ENCODE measurements at places on chromosomes 16 and 17.

DNA sequence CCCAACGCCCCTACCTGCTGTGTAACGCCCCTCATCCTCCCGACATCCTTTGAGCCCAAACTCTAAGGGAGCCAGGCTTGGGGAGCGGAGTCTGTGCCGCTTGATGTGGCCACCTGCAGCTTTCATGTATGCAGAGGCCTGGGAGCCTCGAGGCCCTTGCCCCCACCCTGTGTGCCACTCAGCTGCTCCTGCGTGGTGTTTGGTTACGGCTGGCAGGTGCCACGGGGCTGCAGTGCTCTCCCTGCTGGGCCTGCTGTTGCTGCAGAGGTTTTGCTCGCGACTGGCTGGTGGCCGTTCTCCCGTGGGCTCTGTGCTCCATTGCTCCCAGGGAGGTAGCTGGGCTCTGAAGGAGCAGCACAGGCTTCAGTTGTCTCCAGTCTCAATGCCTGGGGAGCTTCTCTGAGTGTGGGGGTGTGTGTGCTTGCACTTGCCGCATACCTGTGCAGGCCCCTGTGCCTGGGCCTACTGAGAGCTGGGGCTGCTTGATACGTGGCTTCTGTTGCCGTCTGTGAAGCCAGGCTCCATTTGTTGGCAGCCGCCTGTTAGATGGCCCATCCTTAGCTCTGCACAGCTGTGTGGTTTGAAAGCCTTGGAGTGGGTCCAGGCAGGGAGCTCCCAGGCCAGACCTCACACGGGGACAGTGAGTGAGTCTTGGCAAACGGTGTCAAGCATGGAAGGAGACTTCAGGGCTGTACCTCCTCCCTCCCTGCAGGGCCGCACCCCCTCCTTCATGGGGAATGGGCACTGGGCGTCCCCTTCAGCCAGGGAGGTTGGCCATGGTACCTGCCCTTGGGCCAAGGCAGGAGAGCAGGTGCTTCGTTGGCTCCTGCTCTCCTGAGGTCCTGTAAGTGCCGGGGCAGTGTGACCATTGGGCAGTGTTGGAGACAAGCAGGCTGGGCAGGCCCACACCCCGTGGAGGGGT, 47.2 kb downstream of the PDPK1 start:
- DNase-seq: no peak

DNA sequence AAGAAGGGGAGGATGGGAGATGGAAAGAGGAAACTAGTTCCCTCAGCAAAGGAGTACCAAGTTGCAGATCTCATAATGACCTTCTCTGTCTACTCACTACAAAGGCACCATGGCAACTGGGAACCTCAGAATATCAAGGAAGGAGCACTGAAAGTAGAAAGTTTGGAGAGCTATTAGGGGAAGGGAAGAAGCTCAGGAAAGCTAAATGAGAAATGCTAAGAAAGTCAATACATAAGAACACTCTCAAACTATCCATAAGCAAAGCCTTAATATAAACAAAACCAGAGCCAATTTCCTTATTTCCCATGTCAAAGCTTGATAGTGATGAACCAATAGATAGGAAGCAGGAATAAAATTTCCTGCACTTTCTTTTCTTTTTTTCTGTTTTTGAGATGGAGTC, 57.9 kb upstream of the C17orf78 start:
- DNase-seq: no peak

DNA sequence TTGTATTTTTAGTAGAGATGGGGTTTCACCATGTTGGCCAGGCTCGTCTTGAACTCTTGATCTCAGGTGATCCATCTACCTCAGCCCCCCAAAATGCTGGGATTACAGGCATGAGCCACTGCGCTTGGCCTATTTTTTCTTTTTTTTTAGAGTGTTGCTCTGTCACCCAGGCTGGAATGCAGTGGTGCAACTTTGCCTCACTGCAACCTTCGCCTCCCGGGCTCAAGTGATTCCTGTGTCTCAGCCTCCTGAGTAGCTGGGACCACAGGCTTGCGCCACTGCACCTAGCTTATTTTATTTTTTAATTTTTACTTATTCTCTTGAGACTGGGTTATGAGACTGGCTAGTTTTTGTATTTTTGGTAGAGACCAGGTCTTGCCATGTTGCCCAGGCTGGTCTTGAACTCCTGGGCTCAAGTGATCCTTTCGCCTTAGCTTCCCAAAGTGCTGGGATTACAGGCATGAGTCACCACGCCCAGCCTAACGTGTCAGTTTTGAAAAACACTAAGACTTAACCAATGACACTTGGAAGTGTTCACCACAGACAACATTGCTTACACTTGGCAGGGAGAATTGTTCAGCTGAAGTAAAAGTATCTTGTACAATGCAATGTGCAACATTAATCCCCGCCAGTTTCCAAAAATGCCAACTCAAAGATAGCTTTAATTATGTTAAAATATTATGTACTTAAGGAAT, 26.9 kb downstream of the ATAD5 start:
- no peak for DNase-seq

DNA sequence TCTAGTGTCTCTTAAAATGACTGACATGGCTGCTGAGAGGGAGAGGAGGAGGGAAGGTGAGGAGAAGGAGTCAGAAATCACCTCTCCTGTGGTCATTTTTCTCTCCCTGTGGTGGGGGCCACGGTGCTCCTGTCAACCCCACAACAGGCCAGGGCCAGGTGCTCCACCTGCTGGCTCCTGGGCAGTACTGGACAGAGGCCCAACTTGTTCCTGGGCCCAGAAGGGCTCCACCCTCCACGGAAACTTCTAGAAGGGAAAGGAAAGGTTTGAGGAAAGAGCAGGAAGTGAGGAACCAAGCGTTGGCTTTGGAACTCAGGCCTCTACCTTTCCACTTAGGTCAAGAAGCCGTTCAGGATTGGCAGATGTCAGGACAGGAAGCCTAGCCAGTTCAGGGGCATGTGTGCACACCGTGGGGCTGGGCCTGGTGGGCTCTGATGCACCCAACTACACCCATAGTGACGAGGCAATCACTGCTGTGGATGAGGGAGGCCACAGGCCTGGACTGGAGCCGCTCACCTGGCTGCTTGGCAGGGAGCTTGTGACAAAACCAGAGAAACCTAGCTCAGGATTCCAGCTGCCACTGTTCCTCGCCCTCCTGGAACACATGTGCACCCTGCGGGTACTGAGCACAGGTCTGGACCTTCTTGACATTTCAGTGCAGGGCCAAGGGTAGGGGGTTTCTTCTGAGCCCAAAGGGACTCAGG, 36.1 kb downstream of the WNT3 start:
- DNase-seq: no peak

- no peak for DNase-seq
Measured at GRCh38 chr16:72502594-72503005, 330.6 kb upstream of the PMFBP1 start.

- no peak for DNase-seq
Measured at GRCh38 chr16:48384520-48385252, 527 bp downstream of the SIAH1 start.

GRCh38 chr16:46843898-46844642, 13.1 kb upstream of the C16orf87 start:
- DNase-seq: no peak

- DNase-seq: no peak
Measured at GRCh38 chr16:84368308-84368996, at the start of gene ATP2C2. Gene ATP2C2, plus strand, starts transcription at chr16:84368538. Its CDS starts 78 bp downstream, at chr16:84368616.

DNA sequence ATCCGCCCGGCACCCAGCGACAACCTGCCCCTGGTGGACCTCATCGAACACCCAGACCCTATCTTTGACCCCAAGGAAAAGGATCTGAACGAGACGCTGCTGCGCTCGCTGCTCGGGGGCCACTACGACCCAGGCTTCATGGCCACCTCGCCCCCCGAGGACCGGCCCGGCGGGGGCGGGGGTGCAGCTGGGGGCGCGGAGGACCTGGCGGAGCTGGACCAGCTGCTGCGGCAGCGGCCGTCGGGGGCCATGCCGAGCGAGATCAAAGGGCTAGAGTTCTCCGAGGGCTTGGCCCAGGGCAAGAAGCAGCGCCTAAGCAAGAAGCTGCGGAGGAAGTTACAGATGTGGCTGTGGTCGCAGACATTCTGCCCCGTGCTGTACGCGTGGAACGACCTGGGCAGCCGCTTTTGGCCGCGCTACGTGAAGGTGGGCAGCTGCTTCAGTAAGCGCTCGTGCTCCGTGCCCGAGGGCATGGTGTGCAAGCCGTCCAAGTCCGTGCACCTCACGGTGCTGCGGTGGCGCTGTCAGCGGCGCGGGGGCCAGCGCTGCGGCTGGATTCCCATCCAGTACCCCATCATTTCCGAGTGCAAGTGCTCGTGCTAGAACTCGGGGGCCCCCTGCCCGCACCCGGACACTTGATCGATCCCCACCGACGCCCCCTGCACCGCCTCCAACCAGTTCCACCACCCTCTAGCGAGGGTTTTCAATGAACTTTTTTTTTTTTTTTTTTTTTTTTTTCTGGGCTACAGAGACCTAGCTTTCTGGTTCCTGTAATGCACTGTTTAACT, 1.0 kb downstream of the NOG start:
- no peak for DNase-seq

- DNase-seq: no peak
Measured at GRCh38 chr17:76735006-76735405, 2.1 kb downstream of the SRSF2 start.

DNA sequence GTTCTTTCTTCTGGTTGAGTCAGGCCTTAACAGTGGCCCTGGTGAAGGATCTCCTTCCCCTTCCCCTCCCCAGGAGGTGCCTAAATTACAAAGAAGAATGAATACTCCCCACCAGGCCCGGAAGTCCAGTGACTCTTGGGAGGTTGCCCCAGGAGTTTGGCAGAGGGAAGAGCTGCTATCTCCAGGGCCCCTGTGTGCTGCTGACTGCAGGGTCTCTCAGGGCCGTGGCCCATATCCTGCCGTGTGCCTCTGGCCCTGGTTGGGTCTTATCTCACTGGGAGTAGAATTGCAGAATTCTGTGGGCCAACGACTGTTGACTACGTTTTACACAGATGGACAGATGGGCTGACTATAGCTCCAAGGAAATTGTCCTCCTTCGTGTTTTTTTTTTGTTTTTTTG, 28.0 kb downstream of the AKAP1 start:
- no peak for DNase-seq

GRCh38 chr17:82864713-82865248, 25.0 kb upstream of the ZNF750 start:
- DNase-seq: no peak

DNA sequence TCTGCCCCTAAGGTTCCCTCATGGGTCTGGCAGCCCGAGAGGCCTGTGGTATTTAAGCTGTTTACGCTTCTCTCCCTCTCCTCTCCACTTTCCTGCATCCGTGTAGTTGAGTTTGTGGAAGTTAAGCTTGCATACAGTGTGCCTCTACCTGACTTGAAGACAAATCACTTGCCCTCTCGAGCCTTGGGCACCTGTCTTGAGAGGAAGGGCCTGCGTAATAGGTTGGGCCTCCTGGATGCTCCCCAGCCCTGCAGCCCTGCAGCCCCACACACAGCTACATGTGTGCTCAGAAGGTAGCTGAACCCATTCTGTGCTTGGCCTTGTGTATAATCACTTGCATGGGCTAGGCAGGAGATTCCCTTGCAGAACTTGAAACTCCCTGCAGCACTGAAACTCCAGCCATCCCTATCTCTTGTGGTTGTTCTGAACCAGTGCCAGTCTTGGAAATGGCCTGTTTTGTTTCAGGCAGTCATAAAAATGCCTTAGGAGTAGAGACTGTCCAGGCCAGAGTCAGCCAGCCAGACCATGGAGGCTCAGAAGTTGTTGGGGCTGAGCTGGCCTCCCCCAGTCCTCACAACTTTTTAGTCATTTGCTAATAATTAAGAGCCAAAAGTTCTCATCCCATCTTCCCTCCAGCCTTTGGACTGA, 134.6 kb downstream of the CLEC16A start:
- DNase-seq: no peak

- DNase-seq: no peak
Measured at GRCh38 chr16:11612665-11613025, 25.9 kb upstream of the LITAF start.

GRCh38 chr16:27273670-27274423, 5.3 kb upstream of the NSMCE1 start:
- DNase-seq: no peak

GRCh38 chr17:33572615-33573014, 279.5 kb upstream of the ASIC2 start:
- DNase-seq: no peak

- DNase-seq: no peak
Measured at GRCh38 chr17:8052256-8053252, 13.7 kb downstream of the ALOX15B start.

DNA sequence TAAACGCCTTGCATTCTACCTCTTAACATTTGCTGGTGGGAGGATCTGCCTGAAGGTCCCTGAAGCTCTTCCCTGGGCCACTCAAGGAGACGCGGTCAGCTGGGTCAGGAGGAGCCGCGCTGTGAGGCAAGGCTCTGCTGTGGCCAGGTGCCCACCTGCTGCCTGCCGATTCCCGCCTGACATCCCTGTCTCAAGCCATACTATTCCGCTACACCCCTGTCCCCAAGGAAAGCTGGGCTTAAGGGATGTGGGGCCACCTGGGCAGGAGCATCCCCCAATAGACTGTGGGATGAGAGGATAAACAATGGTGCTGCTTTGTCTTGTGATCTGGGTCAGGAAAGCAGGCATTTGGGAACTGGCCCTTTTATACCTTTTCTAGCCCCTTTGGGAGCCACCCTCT, 5.1 kb downstream of the TPPP3 start:
- DNase-seq: no peak

DNA sequence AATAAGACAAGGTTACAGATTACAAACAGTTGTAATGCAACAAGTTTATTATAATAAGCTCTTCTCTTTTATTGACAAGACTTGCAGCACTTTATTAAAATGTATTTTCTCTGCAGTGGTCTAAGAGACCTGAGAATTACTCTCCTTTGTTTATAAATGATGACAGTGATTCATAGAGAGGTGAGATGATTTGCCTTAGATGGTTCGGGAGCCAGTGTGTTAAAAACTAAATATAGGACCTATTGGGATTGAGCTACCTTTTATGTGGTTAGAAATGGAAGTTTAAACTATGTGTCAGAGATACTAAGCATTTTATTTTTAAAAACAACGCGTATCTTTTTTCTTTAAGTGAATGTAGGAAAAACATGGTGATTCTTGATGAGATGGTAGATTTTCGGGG, 2.9 kb upstream of the KRTAP3-3 start:
- DNase-seq: no peak

DNA sequence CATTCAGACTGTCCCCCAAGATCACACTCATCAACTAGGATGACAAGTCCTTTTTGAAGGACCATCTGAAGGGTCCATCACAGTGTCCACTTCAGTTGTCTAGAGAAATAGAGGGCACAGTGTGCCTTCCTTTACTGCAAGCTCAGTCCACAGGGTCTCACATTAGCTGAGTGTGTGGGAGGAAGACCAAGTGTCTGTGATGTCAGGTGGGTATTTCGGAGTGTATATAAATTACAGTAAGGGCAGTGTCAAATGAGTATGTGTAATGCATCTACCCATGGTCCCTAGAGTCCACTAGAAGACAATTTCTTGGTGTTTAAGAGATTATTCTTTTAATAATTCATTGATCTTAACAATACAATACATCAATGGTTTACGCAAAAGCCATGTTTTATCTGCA, 272.2 kb downstream of the CDH13 start:
- DNase-seq: no peak

GRCh38 chr16:19636436-19637267, 81.1 kb downstream of the VPS35L start:
- DNase-seq: no peak

All from esophagus squamous epithelium (tissue), 5 donors.